Posterior vena cava (tissue), 2 donors: ENCODE measurements at places on chromosomes 6 and 20. TPM values are rescaled to one million over a fixed set of nuclear protein-coding genes. Genes with fewer than 3 reads are reported as not detected.

The SLC35D3 gene
- total RNA-seq: not detected

DNA sequence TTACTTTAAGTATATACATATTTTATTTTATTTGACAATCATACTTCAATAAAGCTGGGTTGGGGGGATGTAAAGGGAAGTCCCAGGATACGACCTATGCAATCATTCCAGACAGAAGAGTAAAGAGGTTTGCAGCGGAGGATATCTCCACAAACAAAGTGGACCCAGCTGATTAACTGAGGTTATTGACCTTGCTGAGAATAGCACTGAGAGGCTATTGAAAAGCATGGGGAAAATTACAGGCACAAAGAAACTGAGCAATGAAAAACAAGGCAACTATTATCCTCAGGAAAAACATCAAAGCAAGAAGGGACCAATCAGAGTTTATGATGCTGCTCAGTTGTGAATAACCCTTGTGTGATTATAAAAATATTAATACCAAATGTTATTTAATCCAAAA is 32.6 kb downstream of the SERPINB1 start:
- no peak for DNase-seq

DNA sequence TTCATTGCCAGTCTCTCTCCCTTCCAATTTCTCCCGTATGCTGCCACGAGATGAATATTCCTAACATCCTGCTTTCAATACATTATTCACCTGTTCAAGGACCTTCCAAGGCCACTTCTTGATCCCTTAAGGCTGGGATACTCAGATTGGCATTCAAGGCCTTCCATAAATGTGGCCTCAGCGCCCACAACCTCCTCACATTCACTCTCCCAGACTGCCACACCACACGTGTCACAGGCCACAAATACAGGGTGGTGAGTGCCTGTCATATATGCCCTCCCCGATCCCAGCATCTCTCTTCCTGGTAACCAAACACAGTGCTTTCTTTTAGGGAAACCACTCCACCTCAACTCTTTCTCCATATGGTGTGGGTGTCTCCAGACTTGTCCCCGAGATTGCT is 55.5 kb downstream of the TTI1 start:
- no peak for DNase-seq

The LTB gene
- 1.6 TPM for total RNA-seq

DNA sequence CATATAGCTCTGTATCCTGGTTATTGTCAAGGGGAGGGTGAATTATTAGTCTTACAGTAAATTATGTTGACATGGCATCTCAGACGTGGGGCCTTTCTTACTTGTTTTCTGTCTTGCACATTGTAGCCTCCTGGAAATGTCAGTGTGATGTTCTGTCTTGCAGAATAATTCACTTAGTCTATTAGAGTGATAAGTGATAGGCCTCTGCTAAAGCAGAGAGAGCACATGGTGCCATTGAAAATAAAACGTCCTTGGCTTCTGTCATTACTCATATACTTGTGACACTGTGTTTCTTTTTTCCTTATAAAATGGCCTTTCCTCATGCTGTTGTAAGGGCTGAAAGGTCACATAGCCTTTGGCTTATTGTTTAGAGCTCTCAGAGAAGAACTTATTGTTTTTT is 531.0 kb downstream of the EPM2A start:
- no peak for DNase-seq

The GSTA3 gene
- not detected for total RNA-seq

The TTBK1 gene
- total RNA-seq: 0.09 TPM
